ENCODE measurements at places on chromosomes 5 and 9.

- DNase-seq: peak; percentile 52
Observed at GRCh38 chr9:98707166-98708102, 1.3 kb downstream of the GABBR2 start.

DNA sequence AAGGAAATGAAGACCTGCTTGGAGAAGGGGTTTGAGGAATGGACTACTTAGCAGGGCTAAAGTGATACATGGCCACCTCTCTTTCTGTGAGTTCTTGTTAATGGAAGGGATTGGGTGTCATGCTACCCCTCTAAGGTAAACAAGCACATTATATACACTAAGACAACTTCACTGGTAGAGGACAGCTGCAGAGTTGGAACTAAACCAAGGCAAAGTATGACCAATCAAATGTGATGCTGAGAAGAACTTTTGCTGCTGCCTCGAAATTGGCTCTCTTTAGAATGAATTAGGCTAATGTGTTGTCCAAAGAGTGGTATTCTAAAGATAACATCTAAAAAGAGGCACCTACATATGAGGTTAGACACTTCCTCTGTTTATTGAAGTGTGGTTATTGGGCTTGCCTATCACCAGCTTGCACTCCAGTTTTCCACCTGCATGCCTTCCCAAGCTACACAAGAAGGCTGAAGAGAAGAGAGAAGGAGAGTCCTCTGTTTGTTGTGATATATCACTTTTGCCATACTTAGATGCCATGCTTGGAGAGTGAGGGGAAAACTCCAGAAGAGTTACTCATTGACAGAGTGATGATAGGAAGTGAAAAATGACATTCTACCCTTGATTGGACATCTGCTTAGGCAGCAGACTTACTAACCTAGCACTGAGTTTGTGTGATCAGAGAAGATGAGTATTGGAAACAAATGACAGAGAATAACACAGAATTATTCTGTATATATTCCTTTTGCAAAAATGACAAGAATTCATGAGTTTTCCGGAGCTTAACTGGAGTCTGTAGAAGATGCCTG is 536.1 kb downstream of the ZNF608 start:
- DNase-seq: no peak

DNA sequence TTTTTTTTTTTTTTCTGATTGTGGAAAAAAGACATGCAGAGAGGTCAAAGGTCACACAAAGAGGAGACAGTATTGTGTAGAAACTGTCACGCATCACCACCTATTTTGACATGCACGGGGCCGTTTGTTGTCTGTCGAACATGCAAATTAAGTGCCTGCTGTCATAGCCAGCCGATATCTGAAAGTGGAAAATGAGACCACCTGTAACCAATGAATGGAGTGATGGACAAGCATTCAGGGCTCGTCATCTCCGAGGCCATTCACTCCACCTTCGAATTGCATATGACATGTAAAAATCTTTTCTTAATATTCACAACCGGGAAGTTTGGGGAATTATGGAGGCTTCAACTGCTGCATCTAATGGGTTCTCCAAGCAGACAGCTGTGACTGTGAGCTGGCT is 512.2 kb upstream of the ADAMTS16 start:
- no peak for DNase-seq

DNA sequence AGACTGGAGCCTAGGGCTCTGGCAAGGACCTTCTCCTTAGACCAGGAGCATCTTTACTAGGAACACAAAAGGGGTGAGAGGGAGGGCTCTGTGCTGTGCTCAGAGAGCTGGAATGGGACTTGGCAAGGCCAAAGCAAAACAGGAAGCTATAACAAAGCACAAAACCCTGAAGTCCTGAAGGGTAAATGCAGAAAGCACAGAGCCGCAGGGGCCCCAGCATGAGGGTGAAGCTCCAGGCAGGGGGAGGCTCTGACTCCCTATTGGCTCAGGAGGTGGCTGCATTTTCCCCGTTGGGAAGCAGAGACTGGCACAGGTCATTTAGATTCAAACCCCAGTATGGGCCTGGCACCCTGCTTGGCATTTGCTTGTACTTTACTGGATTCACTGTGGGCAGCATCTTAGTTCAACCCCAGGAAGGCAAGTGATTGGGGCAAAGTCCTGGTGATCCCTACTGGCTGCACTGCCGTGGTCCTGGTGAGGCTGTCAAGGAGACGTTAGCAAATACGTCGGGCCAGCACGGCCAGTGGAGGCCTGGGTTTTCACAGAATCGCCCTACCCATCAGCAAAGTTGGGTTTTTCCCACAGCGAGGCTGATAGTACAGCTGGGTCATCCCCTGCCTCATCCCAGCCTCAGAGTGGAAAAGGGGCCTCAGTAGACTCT is 46.3 kb downstream of the GGTA1 start:
- no peak for DNase-seq

- peak; percentile 67 for DNase-seq
Observed at GRCh38 chr9:1869843-1870242, 145.3 kb upstream of the SMARCA2 start.

DNA sequence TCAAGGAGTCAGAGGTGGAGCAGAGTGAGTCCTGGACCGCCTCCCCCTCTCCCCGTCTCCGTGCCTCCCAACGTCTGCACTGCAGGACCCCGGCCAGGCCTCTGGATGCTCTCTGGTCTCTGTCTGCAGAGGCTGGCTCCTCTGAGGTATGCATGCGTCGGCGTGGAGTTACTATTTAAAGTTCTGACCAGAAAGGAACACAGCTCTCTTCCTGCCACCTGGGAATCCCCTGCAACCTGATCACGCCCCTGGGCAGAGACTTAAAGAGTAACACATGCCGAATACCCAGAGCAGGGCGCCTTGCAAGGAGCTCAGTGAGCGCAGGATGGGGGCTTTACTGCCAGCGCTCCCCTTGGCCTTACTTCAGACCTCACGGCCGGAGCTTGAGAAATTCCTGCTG is 16.0 kb downstream of the ANXA6 start:
- DNase-seq: peak; percentile 79

- no peak for DNase-seq
Observed at GRCh38 chr9:94100152-94100879, 16.1 kb downstream of the PTPDC1 start.

- DNase-seq: no peak
Observed at GRCh38 chr5:14849516-14850294, 21.9 kb downstream of the ANKH start.

- no peak for DNase-seq
Observed at GRCh38 chr5:83433891-83434290, 37.7 kb upstream of the VCAN start.

DNA sequence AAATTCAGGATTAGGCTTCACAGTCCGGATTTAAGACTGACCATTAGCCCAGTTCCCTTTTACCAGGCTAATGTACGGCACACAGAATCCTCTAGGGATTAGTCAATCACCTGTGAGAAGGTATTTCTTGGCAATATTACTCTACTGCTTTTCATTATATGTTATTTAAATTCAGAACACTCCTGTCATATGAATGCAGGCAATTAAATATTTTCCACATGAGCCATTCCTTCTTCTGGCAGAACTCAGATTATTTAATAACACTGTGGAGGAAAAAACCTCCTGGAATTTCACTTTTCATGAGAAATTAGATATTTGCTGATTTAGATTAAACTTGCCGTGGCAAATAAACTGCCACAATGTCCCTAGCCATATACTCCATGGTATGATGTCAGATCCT is 1357.5 kb upstream of the C9orf72 start:
- DNase-seq: no peak

DNA sequence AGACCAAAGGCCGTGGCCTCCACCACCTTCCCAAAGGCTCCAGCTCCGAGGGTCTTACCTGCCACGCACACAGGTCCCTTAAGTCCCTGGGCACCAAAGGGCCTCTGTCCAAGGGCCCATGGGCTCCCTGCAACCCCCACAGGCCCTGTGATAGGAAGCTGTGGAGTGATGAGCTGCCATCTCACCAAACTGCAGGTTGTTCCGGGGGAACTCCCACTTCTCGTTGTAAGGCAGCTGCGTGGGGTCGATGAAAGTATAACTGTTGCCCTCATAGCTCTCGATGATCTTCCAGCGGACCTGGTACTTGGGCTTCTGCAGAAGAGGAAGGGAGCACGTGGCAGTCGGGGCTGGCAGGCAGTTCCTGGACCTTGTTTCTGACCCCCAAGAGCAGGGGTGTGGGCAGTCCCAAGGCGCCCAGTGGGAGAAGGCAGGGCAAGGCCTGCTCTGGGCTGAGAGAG is 24.8 kb downstream of the CSF1R start:
- no peak for DNase-seq

DNA sequence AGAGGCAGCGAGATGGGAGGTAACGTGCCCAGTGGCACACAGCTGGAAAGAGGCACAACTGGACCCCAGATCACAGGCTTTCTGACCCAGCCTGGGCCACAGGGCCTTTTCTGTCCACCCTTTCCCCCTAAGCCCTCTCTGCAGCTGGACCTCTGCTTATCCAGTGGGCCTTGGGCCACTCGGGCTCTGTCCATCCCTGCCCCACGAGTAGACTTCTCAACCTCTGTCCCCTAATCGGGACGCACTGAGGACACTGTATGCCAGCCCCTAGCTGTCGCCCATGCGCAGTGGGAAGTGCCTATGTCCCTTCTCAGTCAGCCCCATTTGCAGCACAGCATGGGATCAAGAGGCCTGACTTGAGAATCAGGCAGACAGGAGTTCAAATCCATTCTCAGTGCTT is 65.6 kb upstream of the NEURL1B start:
- no peak for DNase-seq

DNA sequence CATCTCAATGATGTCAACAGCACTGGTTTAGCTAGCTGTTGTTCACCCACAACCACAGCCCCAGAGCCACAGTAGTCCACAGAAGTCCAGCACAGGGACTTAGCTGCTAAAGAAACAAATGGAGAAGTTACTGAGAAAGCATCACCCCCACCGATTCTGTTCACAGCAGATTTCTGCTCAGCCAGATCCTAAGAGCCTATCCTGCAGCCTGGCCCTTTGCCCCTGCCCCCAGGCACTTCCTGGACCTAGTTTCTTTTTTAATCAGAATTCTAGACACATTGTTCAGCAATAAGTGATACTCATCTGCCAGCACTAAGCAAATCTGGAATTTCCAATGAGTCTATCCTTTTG is 7.4 kb downstream of the B4GALT1 start:
- peak; percentile 89 for DNase-seq

- no peak for DNase-seq
Observed at GRCh38 chr5:61402244-61402823, 70.3 kb downstream of the ZSWIM6 start.

GRCh38 chr9:33988219-33988890 is 60.3 kb downstream of the UBAP2 start:
- peak; percentile 80 for DNase-seq

GRCh38 chr5:136522217-136522956 is 157.0 kb upstream of the TRPC7 start:
- no peak for DNase-seq

DNA sequence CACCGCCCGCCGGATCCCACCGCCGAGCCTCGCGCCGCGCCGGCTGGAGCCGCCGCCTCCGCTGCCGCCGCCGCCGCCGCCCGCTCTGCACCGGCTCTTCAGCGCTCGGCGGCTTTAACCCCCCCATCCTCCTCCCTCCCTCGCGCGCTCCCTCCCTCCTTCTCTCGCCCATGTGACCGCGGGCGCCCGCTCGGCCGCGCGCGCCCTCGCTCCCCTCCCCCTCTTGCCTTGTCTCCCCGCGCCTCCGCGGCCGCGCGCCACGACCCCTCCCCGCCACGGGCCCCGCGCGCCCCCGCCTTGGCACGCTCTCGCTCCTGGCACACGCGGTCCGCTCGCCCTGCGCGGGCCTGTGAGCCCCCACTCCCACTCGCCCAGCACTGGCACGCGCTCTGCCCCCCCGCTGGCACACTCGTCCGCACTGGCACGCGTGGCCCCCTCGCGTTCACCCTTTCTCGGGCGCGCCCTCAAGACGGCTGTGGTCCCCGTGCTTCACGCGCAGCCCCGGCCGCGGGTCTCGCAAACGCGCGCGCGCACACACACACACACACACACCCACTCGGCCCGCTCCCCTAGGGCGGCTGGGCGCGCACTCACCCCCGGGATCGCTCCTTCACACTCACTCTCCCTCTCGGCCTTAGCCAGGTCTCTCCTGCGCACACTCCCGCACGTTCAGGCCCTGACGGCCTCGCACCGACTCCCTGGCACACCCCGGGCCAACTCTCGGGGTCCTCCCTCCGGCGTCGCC is at the start of gene CNTFR:
TSS of gene CNTFR (minus strand) at position 89 of the 745 bp plus-strand sequence. CDS start 20,743 bp downstream, outside the sequence.
- DNase-seq: no peak

GRCh38 chr9:89225587-89225986 is 47.0 kb upstream of the SHC3 start:
- no peak for DNase-seq

GRCh38 chr9:118305331-118305730 is 601.1 kb downstream of the TLR4 start:
- DNase-seq: no peak

GRCh38 chr5:91206734-91207133 is 176.4 kb downstream of the ARRDC3 start:
- no peak for DNase-seq

DNA sequence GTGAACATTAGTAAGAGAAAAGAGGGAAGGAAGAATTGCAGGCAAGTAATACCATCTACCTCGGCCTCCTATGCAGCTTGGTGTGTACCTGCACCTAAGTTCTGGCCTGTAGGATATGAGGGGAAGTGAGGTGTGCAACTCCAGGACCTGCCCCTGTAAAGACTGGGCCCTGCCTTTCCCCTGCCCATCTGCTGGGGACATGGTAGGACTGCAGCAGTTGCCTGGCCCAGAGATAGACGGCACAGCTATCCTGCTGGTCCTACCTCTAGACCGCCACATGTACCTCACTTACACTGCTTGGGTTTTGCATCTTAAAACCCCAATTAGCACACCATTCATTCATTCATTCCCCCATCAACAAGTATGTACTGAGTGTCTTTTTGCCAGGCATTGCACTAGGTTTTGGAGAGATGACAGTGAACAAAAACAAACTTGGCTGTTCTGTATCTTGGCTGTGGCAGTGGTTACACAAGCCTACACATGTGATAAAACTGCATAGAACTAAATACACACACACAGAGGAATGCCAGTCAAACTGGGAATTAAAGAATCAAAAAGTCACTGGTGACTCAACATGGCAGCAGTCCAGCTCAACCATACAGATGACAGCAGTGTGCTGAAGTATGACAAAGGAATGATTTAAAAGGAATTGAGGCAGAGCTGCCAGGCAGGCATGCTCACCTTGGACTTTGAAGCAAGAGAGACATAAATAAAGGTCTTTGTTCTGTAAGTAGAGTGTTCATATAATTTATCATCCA is 23.3 kb upstream of the MGAT1 start:
- DNase-seq: peak; percentile 59

DNA sequence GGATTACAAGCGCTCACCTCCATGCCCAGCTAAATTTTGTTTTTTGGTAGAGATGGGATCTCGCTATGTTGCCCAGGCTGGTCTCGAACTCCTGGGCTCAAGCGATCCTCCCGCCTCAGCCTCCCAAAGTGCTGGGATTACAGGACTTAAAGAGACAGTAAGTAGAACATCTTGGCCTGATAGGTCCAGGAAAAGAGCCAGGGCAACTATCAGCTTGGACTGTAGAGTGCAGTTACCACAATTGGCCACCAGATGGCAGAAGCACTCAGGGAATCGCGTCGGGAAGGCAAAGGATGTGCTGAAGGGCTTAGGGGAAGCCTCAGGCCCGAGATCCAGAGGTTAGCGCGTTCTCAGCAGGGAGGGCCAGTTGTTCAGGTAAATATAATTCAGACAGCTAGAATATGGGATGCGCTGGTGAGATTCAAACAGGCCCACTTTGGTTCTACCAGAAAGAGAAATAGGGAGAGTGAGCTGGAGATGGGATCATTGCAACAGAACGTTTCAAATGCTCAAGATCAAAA is 21.5 kb downstream of the C9orf57 start:
- peak; percentile 74 for DNase-seq

Data from activated CD4-positive, alpha-beta T cell treated with anti-CD3 and anti-CD28 coated beads, Interleukin-10, Interleukin-2, amounts not matched to agents 100 ng/mL and 50 ng/mL, durations not matched to agents 16 hours and 8 hours (primary cell).